T-cell (primary cell): ENCODE measurements at places on chromosomes 13 and 19.

GRCh38 chr19:16527971-16528521, 14.2 kb downstream of the CHERP start:
- DNase-seq, result peak; percentile 40

DNA sequence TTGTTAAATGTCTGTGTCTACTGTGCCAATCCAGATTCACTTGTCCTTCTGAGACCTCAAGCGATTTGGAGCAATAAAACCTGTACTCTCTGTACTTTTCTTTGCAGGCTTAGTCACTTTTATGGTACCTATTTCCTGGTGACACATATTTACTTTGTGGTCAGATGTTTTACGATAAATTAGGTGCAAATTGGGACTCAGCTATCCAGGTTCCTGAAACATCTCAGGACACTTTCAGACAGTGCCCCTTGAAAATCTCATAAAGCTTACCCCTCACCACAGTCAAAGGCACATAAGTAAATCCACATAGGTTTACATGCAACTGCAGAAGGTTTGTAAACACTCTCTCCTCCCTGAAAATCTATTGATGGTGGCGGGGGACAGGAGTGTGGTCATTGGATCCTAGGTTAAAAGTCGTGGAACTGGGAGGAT, 438.8 kb downstream of the EFNB2 start:
- no peak for DNase-seq

DNA sequence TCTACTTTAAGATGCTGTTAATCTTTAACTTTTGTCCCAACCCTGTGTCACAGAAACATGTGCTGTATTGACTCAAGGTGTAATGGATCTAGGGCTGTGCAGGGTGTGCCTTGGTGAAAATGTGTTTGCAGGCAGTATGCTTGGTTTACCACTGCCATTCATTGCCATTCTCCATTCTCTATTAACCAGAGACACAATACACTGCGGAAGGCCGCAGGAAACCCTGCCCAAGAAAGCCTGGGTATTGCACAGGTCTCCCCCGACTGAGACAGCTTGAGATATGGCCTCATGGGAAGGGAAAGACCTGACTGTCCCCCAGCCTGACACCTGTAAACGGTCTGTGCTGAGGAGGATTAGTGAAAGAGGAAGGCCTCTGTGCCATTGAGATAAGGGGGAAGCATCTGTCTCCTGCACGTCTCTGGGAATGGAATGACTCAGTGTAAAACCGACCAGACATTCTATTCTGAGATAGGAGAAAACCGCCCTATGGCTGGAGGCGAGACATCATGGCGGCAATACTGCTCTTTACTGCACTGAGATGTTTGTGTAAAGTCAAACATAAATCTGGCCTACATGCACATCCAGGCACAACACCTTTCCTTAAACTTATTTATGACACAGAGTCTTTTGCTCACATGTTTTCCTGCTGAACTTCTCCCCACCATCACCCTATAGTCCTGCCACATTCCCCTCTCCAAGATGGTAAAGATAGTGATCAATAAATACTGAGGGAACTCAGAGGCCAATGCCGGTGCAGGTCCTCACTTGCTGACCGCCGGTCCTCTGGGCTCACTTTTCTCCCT, 13.1 kb upstream of the ZNF888 start:
- no peak for DNase-seq

DNA sequence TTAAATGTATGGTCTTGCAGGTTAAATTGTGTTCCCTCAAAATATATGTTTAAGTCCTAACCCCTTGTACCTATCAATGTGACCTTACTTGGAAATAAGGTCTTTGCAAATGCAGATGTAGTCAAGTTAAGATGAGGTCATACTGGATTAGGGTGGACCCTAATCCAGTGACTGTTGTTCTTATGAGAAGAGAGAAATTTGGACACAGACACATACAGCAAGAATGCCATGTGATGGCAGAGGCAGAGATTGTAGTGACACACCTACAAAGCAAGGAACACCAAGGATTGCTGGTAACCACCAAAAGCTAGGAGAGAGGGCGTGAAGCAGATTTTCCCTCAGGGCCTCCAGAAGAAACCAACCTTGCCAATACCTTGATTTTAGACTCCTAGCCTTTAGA, 50.2 kb downstream of the LACC1 start:
- DNase-seq, result no peak

GRCh38 chr13:54367639-54368271, 1339.1 kb downstream of the OLFM4 start:
- DNase-seq, result no peak

DNA sequence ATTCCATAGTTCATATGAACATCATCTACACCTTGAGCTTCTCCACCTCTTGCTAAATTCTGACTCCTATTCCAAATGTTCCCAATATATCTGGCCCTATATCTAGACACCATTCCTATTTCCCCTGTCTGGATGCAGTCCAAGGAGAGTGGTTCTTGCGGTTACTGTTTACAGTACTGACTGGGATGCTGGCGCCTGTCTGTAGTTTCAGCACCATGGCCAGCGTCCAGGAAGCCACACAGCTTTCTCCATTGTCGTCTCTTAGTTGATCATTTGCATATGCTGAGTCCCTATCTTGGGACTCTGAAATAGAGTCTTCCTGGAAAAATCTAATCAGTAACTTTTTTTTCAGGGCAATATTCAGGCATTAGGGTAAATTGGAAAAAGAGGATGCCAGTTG, 14.9 kb downstream of the LAIR2 start:
- DNase-seq, result no peak

GRCh38 chr13:27476943-27477703, 26.8 kb upstream of the MTIF3 start:
- DNase-seq, result no peak

- peak; percentile 95 for DNase-seq
Observed at GRCh38 chr19:1863638-1864479, 480 bp upstream of the KLF16 start.

DNA sequence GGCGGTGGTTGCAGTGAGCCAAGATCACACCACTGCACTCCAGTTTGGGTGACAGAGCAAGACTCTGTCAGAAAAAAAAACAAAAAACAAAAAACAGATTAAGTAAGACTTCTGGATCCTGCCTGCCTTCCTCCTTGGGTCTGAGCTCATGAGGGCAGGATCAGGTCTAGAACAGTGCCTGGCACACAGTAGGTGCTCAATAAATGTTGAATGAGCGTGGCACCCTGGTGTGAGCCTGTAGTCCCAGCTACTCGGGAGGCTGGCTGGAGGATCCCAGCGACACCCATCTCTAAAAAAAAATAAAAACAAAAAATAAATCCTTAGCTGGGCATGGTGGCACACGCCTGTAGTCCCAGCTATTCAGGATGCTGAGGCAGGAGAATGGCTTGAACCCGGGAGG, 2.8 kb upstream of the CDC37 start:
- DNase-seq, result no peak

DNA sequence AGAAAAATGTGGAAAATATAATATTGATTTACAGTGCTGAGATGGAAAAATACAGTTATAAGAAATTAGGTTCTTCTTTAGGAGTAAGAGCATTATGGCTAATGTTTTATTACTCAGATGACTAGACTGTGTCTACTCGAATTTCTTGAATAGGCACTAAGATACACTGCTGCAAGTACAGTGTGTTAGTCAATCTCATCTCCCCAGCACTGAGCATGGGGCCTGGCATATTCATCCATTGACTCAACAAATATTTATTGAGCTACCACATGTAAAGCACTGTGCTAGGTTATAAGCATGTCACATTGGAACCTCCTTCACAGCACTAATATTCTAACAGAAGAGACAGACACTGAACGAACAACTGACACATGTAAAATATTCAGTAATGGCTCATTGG, 242.5 kb upstream of the GPC6 start:
- no peak for DNase-seq

- DNase-seq, result no peak
Observed at GRCh38 chr19:7840629-7841028, 10.6 kb downstream of the EVI5L start.

GRCh38 chr13:49046519-49046918, 70.8 kb downstream of the FNDC3A start:
- DNase-seq, result no peak

- no peak for DNase-seq
Observed at GRCh38 chr13:84569366-84569765, 687.1 kb upstream of the SLITRK1 start.

DNA sequence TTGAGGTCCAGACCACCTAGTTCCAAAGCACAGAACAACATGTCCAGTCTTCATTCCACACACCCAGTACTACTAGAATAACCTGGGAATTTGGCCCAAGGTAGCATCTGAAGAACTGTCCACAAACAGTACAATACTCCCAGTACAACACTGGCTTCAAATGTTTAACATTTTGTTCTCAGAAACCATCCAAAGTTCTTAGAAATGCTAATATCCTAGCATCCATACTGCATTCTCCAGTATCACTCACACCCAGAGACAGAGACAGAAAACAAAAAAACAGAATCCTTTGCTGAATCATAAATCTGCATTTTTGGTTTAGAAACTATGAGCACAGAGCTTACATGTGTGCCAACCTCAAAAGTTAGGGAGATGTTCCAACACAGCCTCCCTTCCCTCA, 490.8 kb downstream of the FOXO1 start:
- DNase-seq, result no peak

- DNase-seq, result no peak
Observed at GRCh38 chr19:14830702-14831101, 4.3 kb downstream of the OR7A5 start.

DNA sequence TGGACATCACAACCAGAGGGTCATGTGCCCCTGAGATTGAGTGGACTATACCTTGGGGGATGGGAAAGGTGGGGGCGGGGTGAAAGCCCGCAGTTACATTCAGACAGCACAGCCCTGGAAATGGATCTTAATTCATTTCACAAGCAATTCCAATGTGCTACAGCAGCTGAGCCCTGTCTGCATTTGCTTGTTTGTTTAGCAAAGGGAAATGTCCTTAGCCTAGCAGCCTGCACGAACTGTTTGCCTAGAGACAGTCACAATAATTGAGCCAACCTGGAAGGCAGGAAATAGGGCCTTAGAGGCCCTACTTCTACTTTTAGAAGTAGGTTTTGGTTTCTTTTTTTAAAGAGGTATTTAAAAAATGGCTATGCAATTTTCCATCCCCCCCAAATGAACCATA, 177.3 kb upstream of the KL start:
- DNase-seq, result no peak

- DNase-seq, result no peak
Observed at GRCh38 chr19:55112246-55112776, 5.1 kb downstream of the PPP1R12C start.

DNA sequence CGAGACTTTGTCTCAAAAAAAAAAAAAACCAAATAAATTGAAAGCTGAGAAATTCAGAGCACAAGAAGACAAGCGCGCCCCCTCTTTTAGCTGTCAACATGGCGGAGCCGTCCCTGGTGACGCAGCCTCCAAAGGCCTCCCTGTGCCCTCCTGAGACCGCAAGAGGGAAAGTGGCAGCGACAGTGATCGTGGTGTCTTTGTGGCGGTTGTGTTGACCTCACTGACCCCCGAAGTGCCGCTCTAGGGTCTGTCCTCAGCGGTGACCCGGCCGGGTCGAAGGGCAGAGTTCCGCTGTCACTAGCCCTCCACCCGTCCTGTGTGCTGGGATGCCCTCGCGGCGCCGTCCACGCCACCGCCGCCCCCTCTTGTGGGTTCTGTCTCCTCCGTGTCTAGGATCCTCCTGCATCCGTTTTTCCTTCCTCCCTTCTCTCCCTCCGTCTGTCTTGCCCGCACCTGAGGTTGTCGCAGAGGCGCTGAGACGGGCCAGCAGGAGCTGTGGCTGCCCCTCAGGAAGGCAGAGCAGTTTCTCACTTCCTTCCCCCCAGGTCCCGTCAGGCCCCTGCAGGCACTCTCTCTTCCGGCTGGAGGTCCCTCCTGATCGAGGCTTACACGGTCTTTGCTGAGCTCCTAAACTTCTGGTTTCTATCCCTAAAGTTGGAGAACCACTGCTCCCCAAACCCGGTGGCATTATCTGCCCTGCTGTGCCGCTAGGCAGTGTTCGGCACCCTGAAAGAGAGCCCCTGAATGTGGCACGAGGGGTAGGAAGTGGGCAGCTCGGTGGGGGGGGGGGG, 7.2 kb downstream of the UHRF1 start:
- peak; percentile 49 for DNase-seq

DNA sequence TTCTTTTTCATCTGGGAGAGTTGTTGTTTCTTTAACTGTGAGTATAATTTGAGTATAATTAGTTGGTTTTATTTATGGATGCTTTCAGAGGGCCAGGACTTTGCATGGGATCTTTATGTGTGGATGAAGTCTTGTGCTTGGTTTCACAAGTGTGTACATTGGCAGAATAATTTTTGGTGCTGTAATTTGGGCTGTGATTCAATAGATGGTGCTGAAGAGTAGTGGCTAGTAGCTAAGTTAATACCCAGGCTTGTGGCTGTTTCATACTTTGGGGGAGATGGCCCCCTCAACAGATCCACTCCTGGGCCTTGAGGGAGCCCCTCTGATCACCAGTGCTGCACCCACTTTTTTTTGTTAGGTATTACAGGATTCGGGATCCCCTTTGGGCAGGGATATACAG, 1142.4 kb downstream of the SLITRK1 start:
- DNase-seq, result no peak

GRCh38 chr13:100235311-100235901, 146.5 kb downstream of the PCCA start:
- no peak for DNase-seq

- no peak for DNase-seq
Observed at GRCh38 chr13:112781287-112781686, 91.4 kb downstream of the ATP11A start.

DNA sequence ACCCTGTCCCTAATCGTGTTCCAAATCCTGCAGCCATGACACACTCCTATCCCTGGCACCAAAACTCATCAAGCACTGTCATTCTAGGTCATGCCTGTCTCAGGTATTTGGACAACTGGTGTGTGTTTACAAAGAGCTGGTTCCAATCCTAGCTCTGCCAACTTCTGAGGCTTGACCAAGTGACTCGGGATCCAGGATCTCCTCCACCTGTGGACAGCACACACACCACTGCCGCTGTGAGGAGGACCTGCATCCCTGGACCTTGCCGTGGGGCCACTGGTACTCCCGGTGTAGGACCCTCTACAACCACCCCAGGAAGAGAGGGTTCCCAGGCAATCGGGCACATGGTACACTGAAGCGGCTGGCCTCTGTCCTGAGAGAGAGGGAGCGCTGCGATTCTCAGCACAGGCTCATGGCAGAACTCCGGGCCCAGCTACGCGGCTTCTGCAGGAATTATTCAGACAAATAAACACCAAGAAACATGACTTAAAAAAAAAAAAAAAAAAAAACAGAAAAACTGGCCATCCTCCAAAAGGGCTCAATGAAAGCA, 20.4 kb downstream of the MLLT1 start:
- DNase-seq, result no peak

DNA sequence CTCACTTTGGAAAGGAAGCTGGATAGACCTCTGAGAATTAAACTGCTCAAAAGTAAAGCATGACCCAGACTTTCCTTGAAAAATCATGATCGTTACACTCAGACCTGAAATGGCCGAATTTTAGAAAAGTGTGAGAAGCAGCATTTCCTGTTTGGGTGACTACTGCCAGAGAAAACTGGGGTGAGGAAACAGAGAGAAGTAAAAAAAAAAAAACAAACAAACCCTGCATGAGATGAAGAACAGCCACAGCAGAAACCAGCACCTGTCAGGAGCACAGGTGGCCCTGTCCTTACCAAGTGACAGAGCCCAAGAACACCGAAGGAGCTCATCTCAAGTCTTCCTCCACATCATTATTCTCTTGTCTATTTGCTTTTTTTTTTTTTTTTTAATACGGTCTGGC, 12.0 kb upstream of the ADPRHL1 start:
- no peak for DNase-seq

GRCh38 chr19:29928831-29929230, 13.2 kb upstream of the URI1 start:
- no peak for DNase-seq
